Stimulated activated CD4-positive, alpha-beta T cell treated with anti-CD3 and anti-CD28 coated beads, Interleukin-1b, Interleukin-23, amount 100 ng/mL, for 24 hours (primary cell): ENCODE measurements at places on chromosomes 12 and 14.

GRCh38 chr12:102955926-102956737 is 1.3 kb upstream of the ASCL1 start:
- no peak for DNase-seq

GRCh38 chr12:26782372-26783130 is 50.4 kb downstream of the ITPR2 start:
- DNase-seq = no peak

DNA sequence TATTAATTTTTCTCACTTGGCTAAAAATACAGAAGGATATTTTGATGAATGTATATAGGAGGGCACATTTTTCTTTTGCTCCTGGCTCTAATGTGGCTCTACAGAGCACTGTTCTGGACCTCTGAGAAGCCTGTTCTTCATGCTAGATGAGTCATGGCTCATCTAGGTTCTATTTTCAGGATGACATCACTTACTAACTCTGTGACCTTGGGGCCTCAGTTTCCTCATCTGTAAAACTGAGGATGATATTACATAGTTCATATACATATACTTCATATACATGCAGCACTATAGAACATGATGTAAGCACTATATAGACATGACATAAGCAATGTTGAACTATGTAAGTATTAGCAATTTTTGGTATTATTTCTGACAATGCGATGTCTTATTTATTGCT is 35.8 kb downstream of the SOCS2 start:
- no peak for DNase-seq

DNA sequence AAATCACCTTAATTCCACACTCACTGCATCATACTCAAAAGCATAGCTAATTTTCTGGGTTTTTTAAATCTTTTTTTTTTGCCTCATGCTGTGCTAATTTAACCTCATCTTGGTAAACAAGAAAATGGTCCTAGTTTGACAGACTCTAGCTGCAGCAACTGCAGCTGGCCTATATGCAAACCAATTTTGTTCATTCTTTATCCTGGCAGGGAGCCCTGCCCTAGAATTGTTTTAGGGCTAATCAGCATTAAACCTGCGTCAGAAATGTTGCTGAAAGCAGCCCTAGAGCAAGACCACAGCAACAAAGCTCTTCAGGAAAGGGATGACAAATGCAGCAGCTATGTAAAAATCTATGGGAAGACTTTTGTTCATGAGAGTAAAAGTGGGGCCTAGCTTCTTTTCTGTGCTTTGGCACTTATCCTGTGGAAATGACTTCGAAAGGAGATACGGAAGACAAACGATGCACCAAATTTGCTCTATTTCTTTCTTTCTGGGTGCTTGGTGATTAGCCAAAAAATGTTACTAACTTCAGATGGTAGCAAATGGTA is 72.2 kb downstream of the DENND5B start:
- no peak for DNase-seq

DNA sequence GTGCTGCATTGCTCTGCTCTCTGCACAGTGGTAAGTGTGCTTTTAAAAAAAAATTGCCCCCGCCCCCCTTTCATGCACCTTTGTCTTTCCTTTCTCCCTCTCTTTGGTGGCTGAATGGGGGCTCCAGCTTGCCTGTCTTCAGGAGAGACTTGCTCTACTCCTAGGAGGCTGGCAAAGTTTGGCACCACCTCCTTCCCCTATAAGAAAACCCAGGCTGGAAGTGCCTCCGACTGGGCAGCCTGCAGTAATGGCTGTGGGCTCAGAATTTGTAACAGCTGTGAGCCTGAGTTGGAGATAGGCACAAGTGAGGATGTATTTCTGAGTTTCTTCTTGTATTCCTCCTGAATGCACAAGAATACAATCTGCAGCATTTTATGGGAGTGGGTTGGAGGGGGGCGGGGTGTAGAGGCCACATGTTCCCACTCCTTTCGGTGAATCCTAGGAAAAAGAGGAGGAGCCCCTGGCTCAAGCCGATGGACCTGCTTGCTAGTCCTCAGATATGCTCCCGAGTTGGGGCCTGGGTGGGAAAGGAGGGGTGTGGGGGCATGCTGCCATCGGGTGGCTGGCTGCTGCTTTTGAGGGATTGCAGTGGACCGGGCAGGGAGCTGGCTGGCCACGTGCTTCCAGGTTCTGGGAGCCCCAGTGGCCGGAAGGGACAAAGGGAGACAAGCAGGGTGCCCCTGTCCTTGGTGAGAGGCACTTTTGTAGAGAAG is 124.3 kb downstream of the TSPAN9 start:
- DNase-seq = no peak

- DNase-seq = no peak
These were observed 8.2 kb downstream of the NOPCHAP1 start for GRCh38 chr12:104994336-104994735.

DNA sequence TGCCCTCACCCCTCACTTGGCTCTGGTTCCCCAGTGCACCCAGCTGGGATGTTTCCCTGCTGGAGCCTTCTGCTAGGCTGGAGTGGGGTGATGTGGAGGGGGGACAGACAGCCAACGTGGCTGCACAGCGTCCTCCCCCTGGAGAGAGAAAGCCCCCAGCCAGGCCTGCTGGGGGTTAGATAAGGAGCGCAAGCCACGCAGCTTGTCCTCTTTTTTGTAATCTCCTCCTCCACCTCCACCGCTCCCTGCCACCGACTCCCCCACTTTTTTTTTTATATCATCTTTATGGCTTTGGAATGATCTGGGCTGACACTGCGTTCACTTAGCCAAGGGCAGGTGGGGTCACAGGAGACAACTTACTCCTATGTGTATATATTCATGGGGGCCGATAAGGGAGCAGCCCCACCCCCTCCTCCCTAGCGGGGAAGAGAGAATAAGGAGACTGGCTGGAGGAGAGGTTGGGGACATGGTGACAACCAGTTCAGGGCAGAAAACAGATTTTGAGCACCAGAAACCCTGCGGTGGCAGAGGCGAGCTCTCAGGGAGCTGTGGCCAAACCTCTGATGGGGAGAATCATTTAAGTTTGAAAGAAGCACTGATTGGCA is 169.9 kb upstream of the LHX5 start:
- DNase-seq = no peak
